ENCODE measurements at places on chromosomes 4 and X.
A peak's percentile ranks its signal among the peaks of the same experiment; 100 is the strongest.

DNA sequence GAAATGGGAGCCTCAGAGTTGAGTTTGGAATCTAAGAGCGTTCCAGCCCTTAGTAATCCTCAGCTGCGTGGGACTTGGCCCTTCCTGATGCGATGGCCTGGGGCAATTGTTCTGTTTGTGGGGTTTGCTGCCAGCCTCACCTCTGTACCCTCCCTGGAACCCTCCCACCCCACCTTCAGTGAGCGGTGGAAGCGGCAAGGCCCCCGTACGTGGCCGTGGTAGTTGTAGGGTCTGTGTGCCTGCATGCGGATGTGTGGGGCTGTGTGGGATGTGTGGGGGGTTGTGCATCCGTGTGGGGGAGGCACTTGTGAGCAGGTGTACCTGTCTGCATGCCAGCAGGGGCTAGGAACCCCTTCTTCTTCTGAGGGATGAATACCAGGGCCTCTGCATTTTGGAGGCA lies 65.4 kb upstream of the ADRA2C start:
- DNase-seq: no peak

DNA sequence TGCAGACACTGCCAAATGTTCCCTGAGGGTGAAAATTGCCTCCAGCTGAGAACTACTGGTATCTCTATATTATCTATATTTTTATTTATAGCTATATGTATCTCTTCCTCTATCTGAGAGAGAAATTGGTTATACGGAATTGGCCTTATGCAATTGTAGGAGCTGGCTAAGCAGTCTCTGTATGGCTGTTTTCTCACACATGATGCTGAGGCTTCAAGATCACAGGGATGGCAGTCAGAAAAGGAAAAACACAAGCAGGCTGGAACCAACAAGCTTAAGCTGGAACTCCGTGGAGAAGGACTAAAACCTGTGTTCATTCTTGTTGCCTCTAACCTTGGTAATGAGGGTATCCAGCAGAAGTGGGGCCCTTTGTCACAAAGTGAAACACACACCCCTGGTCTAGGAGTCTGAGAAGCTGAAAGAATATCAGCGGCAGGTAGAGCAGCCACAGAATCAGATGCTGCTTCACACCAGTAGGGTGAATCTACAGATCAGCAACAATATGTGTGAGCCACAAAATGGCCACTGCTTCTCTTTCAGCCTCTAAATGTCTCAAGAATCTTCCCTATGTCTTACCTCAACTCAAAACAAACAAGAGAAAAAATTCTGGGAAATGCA lies 166.5 kb upstream of the PPP1R2C start:
- DNase-seq: no peak

GRCh38 chr4:61068745-61069144 lies 131.4 kb upstream of the ADGRL3 start:
- DNase-seq: no peak

- DNase-seq: no peak
Observed at GRCh38 chr4:84767168-84767567, 184.2 kb downstream of the CDS1 start.

- no peak for DNase-seq
Observed at GRCh38 chr4:47597696-47598095, 112.6 kb downstream of the ATP10D start.

DNA sequence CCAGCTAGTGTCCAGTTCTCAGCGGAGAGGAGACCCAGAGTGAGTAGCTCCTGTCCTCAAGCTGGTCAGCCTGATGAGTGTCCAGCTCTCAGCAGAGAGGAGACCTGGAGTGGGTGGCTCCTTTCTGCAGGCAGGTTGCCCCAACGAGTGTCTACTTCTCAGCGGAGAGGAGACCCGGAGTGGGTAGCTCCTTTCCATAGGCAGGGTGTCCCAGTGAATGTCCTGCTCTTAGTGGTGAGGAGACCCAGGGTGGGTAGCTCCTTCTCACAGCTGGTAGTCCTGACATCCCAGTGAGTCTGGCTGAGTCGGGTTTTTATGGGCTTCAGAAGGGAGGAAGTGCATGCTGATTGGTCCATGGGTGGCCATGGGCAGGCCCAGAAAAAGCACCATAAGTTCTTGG lies 55.7 kb upstream of the NUDT6 start:
- DNase-seq: no peak

- peak; percentile 13 for DNase-seq
Observed at GRCh38 chr4:144894573-144894972, 203.4 kb downstream of the ANAPC10 start.

DNA sequence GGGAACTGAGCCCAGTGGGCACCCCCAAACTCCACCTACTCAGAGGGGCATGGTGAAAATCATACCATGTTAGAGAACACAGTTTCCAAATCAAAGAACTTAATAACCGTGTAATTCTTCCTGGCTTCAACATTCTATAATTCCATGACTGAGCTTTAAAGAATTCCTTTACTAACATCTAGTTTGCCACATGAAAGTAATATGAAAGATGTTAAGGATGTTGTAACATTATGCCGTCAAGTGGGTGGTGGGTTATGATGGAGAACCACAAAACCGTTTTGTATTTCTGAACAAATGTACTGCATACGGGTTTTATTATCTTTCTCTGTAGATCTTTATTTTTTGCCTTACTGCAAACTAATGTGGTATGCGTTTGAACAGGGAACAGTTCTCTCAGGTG lies 549.0 kb upstream of the MAGEB2 start:
- DNase-seq: no peak

GRCh38 chrX:133007458-133007857 lies 49.0 kb upstream of the HS6ST2 start:
- DNase-seq: no peak

- DNase-seq: no peak
Observed at GRCh38 chr4:60962286-60962685, 237.8 kb upstream of the ADGRL3 start.

- DNase-seq: no peak
Observed at GRCh38 chr4:157728215-157728614, 444.6 kb downstream of the GASK1B start.

- DNase-seq: peak; percentile 4
Observed at GRCh38 chr4:176753049-176753448, 39.7 kb downstream of the VEGFC start.

DNA sequence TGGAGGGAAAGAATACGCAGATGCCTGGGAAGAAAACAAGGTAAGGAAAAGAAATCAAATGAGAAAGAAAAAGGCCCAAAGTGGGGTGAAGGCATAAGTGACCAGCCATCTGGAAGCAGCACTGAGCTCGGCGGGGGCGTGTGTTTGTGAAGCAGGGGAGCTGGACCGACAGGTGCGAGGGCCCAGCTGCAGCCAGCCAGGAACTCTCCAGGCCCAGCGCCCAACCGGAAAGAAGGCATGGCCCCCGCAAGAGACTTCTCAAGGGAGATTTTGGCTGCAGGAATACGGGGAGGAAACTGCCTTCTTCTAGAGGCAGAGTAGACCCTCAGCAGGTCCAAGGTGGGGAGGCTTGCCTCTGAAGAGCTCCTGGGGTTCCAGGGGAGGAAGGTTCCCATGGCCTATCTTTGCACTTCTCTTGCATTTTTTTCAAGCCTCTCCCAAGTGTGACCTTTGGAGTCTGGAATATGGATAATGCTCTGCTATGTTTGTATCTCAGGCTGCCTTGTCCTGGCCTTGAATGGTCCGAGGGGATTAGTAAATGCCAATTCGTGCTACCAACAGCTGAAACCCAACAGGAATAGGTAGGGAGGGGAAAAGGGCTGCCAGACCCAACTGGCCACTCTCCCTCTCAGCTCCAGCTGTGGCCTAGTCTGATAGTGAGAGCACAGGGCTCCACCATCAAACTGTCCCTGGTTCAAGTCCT lies 10.8 kb upstream of the CITED1 start:
- DNase-seq: no peak

- DNase-seq: no peak
Observed at GRCh38 chrX:129983575-129984110, 1.2 kb downstream of the BCORL1 start.

DNA sequence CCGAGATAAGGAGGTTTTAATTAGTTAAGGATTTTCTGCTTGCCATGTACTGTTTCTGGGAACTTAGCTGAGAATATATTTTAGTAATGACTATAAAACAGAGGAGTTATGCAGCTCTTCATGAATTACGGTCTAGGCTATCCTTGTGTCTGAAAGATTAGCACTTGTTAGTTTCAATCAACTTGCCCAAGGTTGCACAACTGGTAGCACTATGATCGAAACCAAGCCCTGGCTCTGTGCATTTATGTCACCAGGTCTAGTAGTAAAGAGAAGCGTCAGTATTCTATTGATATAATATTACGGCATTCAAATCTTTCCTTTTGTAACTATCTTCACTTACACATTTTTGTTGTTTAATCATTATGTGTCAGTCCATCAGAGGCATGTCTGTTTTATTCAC lies 176.0 kb downstream of the TLL1 start:
- no peak for DNase-seq

GRCh38 chr4:23166919-23167318 lies 474.2 kb downstream of the GBA3 start:
- DNase-seq: no peak

DNA sequence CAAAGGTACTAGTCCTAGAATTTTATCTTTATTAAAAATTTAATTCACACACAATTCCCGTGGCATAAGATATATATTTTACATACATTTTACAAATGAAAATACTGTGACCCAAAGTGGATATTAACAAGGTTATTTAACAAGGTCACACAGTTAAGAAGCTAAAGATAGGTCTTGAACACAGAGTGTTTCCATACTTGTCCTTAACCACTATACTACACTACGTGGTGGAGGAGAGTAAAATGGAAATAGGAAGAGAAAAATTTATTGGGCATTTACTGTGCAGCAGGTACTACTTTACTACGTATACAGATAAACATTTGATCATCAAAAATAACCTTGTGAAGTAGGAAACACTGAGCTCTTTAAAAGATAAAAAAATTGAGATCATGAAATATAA lies 14.8 kb downstream of the TECRL start:
- DNase-seq: no peak

DNA sequence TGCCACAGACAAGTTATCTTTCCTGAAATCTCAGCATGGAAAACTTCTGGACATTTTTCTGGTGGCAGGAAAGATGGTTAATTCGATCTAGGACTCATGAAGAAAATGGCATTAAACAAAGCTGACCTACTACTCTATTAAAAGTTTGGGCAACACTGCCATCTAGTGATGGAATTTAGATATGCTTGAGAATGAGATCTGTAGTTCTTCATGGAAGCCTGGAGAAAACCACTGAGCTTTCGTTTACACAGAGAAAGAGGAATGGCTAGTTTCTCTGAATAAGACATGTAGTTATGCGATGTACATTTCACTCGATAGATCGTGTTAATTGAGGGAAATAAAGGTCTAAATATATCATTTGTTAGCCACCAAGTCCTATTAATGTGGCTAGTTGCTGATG lies 51.7 kb upstream of the CHRDL1 start:
- peak; percentile 40 for DNase-seq

DNA sequence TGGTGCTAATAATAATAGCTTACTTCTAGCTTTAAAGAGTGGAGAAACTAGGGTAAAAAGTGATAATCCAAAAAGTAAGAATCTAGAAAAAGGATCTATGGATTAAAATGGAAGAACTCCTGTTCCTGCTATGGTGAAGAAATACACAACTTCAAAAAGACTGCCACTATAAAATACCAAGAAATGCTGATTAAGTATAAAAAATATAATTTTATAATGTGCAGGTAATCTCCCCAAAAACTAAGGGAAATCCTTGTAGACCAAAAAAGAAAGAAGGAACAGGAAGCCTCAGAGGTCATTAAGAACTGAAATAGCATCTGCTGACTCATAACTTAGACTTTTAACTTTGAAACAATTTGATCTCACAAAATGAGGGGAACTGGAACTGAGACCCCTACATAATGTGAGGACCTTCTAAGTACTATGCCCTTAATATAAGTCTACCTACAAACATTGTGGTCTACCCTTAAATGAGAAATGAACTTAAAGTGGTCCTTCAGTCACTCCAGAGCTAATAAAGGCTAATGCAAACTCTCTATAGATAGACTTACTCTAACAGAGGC lies 50.6 kb upstream of the SRPX start:
- no peak for DNase-seq

GRCh38 chr4:143357161-143357845 lies 20.6 kb downstream of the GAB1 start:
- DNase-seq: no peak

GRCh38 chr4:122711919-122712318 lies 20.6 kb upstream of the BBS12 start:
- DNase-seq: no peak

GRCh38 chr4:68871809-68872642 lies 56.2 kb downstream of the UGT2B10 start:
- no peak for DNase-seq

DNA sequence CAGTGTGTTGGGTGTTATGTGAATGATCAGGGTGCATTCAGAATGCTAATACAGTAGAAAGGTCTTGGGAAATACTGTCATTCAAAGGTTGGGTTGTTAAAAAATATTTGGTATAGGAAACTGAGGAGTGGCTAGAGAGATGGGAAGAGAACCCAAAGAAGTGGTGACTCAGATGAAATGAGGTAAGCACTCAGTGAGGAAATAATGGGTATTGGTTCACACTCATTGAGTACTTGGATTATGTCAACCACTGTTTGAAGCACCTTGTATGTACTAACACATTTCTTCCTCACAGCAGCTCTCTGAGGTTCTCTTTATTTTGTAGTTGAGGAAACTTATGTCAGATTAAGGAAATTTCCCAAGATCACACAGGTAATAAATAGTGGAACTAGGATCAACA lies 40.8 kb upstream of the NUDT6 start:
- DNase-seq: no peak

GRCh38 chr4:139913995-139914598 lies 239.9 kb downstream of the MAML3 start:
- DNase-seq: no peak

All from Calu3 (cell line).